ENCODE measurements at places on chromosomes 2 and 18.

GRCh38 chr2:175612280-175612679 is 389.8 kb downstream of the LNPK start:
- DNase-seq = no peak

DNA sequence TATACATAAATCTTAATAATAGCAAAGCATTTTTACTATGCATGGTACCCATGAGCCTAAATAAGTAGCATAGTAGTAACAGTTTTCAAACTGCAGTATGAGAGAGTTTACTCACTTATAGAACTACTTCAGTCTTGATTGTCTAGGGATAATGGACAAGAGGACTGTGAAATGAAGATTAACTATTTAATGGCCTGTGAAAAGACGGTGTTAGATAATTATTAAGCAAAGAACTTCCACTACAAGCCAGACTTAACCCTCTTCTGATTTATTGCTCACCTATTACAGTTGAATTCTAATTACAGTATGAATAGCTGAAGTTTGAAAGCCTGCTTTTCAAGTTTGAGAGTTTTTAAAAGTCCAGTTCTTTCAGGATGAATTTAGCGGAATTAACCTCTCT is 18.9 kb downstream of the PIK3C3 start:
- no peak for DNase-seq

DNA sequence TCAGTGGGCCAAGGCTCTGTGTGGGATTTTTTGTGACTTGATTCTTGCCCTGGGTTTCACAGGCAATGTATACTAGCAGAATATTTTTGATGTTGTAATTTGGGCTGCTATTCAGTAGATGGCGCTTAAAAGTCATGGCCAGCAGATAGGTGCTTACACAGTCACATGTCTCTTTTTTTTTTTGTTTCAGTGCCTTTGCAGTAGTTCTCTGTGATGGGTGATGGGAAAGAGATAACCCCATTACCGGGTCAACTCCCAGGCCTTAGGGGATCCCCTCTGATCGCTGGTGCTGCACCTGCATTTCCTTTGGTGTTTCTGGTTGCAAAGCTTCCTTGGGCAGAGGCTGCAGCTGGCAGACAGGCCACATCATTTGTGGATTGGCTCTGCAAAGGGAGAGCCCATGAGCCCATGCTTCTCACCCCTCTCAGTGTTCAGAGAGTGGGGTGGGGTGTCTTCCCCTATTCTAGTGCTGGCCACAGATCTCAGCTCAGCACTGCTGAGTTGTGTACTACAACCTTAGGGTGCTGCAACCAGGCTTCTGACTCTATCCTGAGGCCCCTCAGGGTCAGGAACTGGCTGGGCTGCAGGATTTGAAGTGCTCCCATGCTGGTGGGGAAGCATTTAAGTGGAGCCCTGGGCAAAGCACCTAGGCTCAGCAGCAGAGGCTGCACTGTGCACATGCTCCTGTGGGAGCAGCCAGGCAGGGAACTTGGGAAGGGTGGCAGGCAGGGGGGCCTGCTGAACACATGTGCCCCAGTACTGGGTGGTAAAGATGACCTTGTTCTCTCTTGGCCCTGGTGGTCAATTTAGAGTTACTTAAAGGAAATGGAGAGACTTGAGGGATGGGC is 219.8 kb upstream of the SPHKAP start:
- DNase-seq = no peak

DNA sequence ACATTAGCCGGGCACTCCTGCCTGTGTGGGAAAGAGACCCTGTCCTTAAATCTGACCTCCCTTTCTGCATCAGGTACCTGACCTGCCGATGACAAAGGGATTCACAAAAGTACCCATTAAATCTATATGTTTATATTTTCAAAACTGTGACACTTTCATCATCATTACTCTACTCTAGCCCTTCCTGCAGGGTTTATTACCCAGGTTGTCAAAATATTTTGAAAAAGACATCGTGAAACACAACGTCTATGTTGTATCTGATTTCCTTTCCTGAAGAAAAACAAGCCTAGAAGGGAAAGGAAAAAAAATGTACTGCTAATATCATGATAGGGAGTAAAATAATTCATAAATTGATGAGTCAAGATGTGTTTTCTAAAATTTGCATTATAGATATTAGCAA is 15.2 kb upstream of the KYNU start:
- no peak for DNase-seq

DNA sequence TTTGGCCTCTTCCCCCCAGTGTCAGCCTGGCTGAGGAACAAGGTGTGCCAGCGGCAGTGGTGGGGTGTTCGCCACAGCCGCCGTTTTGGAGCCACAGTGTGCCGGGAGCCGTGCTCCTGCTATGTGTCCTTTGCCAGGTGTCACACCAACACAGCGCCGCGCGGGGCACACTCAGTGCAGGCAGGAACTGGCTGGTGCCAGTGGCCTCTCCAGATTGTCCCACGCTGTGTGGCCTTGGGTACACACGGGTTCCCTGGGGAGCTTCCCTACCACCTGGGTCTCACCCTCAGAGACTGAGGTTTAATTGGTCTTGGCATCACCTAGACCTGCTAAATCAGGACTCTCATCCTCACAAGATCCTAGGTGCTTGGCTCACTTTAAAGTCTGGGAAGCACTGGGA is 171.6 kb downstream of the LDLRAD4 start:
- DNase-seq = no peak

- no peak for DNase-seq
These were observed 259.7 kb downstream of the CMPK2 start for GRCh38 chr2:6605836-6606505.

DNA sequence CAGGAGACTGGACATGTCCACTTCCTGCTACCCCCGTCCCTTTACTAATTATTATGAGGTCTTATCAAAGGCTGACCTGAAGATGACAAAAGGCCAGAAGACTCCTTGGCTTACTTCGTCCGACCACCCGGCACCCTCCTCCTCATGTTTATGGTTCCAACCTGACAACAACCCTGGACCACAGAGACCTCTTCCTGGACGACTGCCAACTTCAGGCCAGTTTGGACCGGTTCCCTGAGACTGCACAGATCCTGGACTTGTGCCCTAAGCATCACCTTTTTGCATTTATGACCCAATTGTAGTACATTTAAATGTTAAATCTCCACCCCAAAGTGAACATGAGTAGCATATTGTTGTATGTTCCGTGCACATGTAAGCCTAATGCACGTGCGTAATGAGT is 5.8 kb downstream of the DRC1 start:
- no peak for DNase-seq

GRCh38 chr2:20443276-20443920 is 3.5 kb upstream of the RHOB start:
- DNase-seq = no peak

DNA sequence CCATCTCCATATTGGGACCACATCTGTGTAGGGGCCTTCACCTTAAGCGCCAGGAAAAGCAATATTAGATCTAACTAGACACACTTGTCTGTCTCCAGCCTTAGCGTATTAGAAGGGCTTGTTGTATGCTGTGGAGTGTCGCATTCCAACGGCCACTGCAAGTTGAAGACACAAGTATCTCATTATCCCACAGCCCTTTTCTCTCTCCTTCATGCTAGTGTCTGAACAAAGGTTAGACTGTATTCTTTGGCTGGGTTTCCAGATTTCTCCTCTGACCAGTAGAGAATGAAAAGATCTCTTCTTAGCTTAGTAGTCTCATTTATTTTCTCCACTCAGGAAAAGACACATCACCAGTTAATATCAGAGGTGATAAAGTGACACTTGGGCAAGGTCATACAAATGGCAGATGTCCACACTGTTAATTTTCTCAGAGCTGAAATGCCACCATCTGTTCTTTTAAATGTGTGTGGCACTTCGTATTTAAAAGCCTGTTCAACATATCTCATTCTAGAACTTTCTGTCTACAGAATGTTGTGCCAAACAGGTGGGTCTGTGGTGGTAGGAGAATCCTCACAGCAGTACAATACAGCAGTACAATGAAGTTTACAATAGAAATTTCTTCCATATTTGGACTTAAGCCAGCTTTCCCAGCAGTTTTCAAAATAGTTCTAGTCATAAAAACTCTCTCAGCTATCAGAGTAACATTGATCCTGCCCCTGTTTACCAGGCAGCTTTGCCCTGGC is 94.0 kb upstream of the ITGA6 start:
- no peak for DNase-seq

All from NCI-H187 treated with DMSO at 0.1 percent for 48 hours (cell line).